Stimulated activated CD8-positive, alpha-beta memory T cell treated with anti-CD3 and anti-CD28 coated beads, Interleukin-4, amount 100 ng/mL, for 4 hours (primary cell): ENCODE measurements at places on chromosomes 4 and X.

DNA sequence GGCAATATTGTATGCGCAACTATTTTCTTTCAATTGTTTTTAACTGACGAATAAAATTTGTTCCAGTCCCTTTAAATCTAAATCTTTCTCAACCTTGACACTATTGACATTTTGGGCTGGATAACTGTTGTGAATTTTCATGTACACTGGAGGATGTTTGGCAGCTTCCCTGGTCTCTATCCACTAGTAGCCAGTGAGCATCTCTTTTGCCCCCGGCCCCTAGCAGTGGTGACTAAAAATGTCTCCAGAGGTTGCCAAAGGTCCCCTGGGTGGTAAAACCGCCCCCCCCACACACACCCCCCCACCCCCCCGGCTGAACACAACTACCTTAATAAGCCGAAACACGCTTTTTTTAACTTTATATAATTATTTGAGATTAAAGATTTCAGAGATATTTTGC, 514 bp downstream of the FANCB start:
- DNase-seq, result no peak

GRCh38 chr4:106530821-106531220, 162.2 kb upstream of the GIMD1 start:
- no peak for DNase-seq

DNA sequence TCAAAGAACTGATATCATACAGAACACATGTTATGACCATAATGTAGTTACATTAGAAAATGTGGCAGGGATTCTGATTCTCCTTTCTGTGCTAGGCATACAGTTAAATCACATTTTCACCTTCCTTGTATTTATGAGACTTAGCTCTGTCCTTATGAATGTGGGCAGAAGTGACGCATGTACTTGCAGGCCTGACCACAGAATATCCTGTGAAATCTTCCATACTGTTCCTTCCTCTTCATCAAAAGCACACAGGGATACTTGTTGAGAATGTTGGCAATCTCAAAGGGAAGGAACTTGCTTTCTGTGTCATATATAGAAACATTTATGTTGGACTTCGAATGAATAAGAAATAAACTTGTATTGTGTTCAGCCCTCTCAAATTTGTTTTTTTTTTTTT, 17.2 kb upstream of the MYOZ2 start:
- no peak for DNase-seq

DNA sequence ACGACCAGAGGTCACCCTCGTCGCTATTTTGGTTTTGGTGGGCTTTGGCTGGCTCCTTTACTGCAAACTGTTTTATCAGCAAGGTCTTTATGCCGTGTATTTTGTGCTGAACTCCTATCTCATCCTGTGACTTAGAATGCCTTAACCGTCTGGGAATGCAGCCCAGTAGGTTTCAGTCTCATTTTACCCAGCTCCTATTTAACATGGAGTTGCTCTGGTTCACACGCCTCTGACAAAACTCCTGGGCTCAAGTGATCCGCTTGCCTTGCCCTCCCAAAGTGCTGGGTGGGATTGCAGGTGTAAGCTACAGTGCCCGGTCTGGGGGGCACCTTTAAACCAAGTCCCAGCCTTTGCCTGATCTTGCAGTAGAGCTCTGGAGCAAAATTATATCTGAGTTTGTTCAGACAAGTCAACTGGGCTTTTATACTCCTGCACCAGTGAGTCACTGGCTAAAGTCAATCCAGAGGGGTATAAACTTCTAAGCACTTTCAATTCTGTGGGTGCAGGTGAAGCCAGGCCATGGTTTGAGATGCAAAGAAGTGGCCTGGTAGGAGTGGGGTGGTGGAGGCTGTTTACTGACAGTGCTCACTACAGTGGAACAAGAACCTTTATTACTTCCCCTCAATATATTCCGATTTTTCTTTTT, 50.2 kb downstream of the MGST2 start:
- no peak for DNase-seq

GRCh38 chrX:107632346-107632745, 4.0 kb downstream of the PRPS1 start:
- no peak for DNase-seq

DNA sequence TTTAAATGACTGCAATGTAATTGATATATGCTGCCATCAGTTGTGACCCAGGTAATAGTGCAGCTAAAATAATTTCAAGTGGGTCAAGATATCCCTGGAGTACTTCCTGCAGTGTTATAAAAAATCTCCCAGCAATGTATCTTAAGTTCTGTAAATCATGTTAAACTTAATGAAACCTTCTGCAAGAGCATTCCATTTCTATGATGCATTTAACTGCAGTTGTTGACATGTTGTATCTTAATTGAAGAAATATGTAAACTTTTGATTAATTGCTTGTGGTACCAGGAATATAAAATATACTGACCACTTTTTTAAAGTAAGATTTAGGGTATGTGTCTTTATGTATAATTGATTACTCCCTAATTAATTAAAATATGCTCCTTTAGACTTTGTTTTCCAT, 213.6 kb downstream of the AFF2 start:
- no peak for DNase-seq

DNA sequence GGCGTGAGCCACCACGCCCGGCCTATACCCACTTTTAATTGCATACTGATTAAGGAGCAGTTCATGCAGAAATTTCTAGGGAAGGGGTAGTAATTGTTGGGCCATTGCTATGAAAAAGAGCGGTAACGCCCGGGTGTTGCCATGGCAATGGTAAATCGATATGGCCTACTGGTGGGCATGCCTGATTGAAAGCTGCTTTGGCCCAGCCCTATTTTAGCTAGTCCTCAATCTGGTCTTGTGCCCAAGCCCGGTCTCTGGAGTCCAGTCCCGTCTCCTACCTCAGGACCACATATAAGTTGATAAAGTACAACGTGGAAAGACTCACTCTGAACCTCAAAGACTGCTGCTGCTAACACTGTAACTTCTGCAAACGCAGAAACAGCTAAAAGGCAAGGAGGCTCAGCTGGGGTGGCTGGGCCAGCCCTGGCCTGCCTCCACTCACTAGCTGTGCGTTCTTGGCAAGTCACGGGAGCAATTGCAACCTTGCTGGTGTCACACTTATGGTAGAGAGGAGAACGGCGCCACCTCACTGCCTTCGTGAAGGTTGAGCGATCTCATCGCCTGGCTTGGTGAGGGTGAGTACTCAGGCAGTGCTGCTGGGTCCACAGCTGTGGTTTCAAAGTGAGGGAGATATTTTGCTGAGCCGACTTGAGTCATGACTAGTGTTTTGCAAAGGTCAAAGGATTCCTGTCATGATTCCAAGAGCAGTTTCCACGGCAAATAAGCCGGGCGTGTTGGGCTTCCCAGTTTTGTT, 57.0 kb upstream of the GRPEL1 start:
- DNase-seq, result no peak

- no peak for DNase-seq
These were observed 101.6 kb downstream of the KLHL8 start for GRCh38 chr4:87118826-87119225.

- no peak for DNase-seq
These were observed 474.4 kb downstream of the SH2D1A start for GRCh38 chrX:124820738-124821137.

DNA sequence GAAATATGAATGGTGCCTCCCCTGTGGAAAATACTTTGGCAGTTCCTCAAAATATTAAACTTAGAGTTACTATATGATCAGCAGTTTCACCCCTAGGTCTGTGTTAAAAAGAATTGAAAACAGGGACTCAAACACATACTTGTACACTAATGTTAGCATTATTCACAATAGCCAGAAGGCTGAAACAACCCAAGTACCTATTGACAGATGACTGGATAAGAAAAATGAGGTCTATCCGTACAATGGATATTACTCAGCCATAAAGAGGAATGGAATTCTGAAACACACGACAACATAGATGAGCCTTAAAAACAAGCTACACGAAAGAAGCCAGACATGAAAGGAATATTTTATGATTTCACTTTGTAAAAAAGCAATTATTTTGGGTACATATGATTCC, 54.9 kb downstream of the PGRMC2 start:
- no peak for DNase-seq

- no peak for DNase-seq
These were observed 72.0 kb downstream of the EVC start for GRCh38 chr4:5782829-5783476.

- no peak for DNase-seq
These were observed 31.9 kb downstream of the ADRA2C start for GRCh38 chr4:3797831-3798790.

GRCh38 chrX:10630320-10630719, 9.9 kb upstream of the MID1 start:
- DNase-seq, result no peak

GRCh38 chr4:2247128-2248043, 5.5 kb upstream of the HAUS3 start:
- DNase-seq, result no peak

DNA sequence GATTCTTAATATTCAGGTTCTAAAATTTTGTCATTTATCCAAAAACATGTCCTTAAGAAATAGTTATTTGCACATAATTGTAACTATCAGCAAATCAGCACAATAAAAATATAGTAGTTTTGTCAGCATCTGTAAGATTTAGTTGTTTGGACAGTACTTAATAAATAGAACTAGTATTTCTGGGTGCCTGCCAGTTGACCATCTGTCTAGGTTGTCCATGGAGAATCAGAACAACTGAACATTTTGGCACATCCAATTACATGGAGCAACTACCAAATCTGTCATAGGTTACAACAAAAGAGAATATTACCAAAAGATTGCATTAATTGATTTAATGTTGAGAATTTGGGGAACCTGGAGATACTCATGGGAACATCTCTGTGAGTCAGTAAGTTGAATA, 305.5 kb upstream of the TACR3 start:
- DNase-seq, result no peak

DNA sequence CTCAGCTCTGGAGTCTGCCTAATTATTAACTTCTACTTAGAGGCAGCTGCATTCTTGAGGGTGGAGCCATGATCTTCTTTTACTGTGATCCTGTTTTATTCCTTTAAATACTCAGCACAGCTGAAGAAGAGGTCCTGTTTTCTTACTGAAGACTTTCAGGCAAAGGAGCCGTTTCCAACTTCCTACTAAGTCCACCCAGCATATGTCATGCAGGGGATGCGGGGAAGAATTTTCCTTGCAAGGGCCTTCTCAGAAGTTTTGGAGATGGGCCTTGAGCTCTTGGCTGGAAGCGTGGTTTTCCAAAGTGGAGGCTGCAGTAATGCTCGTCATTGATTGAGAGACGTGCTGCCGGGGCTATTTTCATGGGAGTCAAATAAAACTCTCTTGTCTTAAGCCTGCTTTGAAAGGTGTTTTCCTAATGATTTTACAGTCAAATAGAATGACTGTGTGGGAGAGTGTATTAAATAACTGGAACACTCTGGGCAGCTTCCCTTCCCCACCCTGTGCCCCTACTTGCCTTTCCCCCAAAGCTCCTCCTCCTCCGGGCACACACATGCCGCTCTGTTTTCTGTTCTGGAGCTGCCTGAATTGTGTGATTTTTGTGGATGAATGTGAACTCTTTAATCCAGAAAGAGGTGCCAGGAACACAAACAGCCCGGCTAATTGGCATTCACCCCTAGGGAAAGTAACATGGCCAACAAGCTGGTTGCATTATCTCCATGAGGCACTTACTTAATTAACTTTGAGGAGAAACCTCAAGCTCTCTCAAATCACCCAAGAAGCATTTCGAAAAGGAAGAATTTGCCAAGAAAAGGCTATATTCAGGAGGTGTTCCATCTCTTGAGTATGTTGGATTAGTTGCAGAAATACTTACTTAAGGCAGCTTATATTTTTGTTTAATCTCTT, 28.1 kb downstream of the FGF2 start:
- DNase-seq, result no peak

DNA sequence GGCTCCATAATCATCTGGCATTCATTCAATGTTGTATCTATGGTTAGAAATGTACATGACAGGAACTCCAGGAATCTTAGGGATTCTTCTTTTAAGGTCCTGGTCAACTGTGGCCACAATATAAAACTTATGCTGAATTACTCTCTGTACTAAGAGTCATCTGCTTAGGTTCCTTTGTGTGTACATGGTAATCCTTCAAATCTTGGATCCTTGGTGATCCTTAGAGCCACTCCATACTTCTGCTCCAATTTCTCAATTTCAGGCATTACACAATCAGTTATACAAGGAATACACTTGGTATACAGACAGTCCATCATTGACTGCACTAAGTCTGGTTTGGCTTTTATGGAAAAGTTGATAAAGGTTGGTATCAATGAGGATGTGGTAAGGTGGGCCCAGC, 5.8 kb downstream of the SRD5A3 start:
- no peak for DNase-seq

DNA sequence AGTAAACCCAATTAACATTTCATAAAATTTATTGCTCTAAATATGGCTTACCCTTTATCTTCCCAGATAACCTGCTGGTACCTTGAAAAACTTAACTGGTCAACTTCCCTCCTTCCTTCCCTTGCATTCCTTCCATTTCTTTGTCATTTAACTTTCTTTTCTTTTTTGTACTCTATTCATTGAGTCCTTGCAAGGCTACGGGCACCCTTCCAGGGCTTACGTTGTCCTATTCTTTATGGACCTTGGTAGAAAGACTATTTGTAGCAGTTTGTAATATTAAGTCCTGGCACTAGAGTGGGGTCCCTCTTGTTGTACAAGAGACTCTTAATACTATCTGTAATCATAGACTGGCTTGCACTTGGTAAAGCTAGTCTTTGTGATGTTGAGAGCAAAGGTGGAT, 8.0 kb upstream of the GATB start:
- DNase-seq, result no peak

- no peak for DNase-seq
These were observed 21.0 kb upstream of the FHL1 start for GRCh38 chrX:136126371-136126770.

DNA sequence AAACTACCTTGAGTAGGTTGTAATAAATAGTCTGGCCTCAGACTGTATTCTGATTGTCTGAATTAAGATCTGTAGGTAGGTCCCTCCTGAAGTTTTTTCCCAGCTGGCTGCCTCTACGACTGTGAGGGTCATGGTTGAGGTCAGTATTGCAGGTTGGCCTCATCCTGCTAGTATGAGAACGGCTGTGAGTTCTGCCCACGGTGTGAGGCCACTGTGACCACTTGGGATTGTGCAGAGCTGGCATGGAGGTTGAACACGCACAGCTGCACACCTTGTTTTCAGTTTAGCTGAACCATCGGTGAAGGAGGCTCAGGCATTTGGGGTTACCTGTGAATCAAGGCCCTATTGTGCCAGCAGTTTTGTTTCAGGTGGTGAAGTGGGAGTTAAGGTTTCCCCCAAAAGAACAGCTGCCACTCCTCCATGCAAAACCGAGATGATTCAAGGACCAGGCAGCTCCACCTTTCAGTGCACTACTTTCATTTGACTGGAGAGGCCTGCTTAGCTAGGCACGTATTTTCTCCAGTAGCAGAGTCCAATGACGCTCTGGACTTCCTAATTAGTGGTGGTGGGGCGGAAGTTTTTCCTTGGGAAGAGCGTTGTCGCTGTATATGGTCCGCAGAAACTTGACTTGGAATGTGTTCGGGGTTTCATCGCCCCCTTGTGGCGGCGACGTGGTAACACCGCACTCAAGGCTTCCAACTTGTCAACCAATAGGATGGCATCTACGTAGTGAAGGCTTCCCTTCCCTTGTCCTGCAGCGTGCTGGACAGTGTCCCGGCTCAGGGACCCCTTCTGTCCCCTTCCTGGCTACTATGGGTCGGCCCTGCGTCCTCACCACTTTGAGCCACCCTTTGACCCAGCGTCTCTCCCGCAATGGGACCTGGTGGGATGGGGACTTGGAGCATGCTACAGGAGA, 13.8 kb downstream of the CMC4 start:
- no peak for DNase-seq
